ENCODE measurements at places on chromosomes 7 and 10.

GRCh38 chr10:86970162-86970981 lies 2.1 kb downstream of the ADIRF start:
- DNase-seq, result no peak

DNA sequence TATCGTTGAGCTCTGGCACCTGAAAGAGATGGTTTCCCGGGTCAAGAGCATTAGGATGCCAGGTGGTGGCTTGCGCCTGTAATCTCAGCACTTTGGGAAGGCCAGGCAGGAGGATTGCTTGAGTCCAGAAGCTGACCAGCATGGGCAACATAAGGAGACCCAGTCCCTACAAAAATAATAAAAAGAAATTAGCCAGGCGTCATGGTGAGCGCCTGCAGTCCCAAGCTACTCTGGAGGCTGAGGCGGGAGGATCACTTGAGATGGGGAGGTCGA lies 6.1 kb upstream of the KCP start:
- DNase-seq, result no peak

DNA sequence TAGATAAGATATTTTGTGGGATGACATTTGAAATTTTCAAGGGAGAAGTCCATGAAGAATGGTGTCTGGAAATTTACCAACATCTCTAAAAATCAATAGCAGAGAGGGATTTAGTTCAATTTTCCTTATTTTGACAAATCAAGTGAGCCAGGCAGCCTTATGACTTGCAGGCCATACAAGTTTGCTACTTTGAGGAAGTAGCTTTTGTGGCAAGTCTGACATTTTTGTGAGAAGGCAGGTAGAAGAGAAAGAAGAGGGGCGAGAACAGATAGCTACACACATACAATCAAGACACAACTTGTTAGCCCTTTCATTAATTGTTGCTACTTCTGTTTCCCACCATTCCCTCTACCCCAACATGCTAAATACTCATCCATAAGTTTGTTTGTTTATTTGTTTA lies 74.5 kb upstream of the OIT3 start:
- DNase-seq, result no peak

DNA sequence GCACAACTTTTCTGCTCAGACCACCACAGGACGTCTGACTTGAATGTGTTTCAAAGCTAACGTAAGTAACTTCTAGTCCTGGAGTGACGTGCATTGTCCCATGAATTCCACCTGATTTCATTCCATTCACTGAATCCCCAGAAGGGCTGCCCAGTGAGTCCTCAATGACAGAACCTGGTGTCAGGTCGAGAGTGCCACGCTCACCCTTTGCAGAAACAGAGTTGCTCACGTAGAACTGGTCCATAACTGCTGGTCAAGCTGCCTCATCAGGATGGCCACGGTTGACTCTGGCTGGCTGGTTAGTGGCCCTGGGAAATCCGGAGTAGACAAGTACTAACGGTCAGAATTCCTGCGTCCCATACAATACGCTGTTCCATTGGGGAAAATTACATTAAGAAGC lies 50.6 kb upstream of the UBE3C start:
- no peak for DNase-seq

DNA sequence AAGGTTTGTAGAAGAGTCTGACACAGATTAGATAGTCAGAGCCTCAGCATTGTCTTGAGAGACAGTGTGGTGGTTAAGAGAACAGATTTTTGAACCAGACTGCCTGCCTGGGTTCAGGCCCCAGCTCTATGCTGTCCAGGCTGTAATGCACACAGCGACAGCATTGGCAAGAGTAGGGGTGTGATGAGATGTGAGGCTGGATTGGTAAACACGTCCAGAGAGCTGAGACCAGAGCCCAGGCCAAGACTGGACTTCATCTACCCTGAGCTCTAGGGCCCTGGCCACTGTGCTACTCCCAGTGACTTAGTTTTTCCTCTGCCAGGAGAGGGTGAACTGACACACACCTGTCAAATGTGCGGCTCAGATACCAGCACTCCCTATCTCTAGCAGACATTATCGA lies 360.4 kb downstream of the RPS24 start:
- no peak for DNase-seq

- DNase-seq, result no peak
These were observed 367.8 kb downstream of the PPP1R3A start for GRCh38 chr7:113550966-113551365.

- DNase-seq, result no peak
These were observed 75.6 kb downstream of the CCDC6 start for GRCh38 chr10:59830601-59831259.

GRCh38 chr10:45154502-45154901 lies 153.8 kb downstream of the ZNF22 start:
- no peak for DNase-seq

DNA sequence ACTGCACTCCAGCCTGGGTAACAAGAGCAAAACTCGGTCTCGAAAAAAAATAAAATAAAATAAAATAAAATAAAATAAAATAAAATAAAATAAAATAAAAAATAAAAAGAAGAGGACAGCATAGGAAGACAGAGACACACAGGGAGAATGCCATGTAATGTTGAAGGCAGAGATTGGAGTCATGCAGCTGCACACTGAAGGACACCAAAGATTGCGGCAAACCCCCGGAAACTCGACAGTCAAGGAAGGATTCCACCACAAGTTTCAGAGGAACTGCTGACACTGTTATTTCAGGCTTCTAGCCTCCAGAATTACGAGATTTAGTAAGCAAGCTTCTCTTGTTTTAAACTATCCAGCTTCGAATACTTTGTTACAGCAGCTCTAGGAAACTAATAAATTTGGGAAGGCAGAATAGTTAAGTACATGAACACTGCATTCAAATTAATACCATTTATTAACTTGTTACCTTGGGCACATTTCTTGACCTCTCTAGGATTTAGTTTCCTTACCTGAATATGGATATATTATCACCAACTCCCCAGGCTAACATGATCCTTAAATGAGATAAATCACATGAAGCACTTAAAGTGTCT lies 9.5 kb downstream of the CPED1 start:
- no peak for DNase-seq

- DNase-seq, result no peak
These were observed 13.5 kb downstream of the AQP1 start for GRCh38 chr7:30925117-30925516.

GRCh38 chr7:481219-481930 lies 38.3 kb downstream of the PDGFA start:
- no peak for DNase-seq

- no peak for DNase-seq
These were observed 38.8 kb downstream of the PSAP start for GRCh38 chr10:71812016-71812912.

GRCh38 chr7:158824028-158824427 lies 5.3 kb downstream of the ESYT2 start:
- no peak for DNase-seq

DNA sequence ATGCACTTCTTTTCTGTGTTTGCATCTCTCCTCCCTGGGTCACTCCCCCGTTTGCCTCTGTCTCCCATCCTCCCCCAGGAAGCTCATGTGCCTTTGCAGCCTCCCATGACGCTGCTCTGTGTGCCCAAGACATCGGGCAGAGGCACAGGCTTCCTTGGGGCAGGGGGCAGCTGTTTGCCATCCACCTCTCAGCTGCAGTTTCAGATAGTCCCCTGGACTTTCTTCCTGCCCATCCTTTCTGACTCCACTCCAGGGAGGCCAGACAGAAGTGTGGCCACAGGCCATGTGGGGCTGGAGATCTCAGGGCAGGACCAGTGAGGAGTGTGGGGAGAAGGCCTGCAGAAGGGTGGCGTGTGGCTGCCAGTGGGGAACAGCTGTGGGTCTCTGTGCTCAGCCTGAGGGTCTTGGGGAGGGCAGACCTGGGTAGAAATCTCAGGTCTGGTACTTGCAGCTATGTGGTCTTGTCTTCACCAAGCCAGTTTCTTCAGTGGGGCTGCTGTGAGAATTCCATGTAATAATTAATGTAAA lies 10.6 kb upstream of the SAMD8 start:
- DNase-seq, result no peak

DNA sequence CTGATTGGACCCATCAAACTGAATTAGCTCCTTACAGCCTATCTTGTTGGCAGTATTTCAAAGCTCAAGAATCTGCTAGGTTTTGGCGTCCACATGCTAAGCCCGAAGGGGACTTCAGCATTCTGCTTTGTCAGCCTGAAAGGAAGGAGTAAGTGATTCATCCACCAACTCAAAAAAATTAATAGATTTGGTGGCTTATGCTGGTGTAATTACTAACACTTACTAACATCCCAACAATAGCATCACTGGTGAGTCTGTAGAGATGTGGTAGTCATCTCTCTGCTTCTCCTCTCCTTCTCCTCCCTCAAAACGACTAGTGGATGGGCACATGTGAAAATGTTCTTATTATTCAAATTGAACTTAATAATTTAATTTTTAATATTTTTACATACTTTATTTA lies 53.8 kb upstream of the EGR2 start:
- DNase-seq, result no peak

DNA sequence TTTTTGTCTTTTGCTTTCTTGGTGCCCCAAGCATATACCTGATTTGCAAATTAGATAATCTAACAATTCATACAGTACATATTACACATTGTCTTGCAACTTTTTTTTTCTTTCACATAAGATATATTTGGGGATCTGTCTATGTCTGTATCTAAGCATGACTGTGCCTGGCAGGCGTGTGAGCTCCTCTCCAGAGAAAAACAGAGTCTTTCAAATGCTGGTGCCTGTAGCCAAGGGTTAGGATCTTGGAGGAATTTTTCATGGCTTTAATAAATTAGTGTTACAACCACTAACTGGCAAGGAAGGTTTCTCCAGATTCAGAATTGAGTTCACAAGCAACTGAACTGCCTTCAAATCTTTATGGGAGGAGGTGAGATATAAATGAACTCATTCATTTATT lies 14.8 kb upstream of the SLF2 start:
- DNase-seq, result no peak

GRCh38 chr7:142894112-142894984 lies 8.8 kb upstream of the TRPV6 start:
- no peak for DNase-seq

GRCh38 chr10:88608780-88609179 lies 22.2 kb downstream of the LIPJ start:
- no peak for DNase-seq

GRCh38 chr7:69776611-69777010 lies 178.3 kb downstream of the AUTS2 start:
- no peak for DNase-seq
